ENCODE measurements at places on chromosomes 6 and 20.

GRCh38 chr20:52748285-52748932, 223.7 kb upstream of the TSHZ2 start:
- no peak for DNase-seq

DNA sequence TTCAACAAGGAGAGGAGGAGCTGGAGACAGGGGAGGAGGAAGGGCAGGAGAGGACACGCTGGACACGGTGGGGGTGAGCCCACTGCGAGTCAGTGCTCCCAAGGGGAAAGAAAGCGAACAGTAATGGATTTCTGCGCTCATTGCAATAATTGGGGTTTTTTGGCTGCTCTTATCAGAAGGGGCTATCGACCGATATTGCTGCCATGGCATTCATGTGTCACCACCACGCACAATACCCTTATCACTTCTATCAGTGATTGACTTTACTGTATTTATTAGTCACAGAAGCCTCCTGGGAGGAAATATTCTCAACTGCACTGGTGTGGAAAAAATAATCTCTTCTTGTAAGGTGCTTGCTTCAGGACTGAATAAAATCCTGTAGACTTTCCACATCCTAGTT, 55.8 kb downstream of the CEP43 start:
- DNase-seq, result no peak

- DNase-seq, result peak; percentile 87
These were observed 45.5 kb upstream of the RNF8 start for GRCh38 chr6:37308069-37308815.

GRCh38 chr6:43368259-43369160, 937 bp downstream of the ZNF318 start:
- no peak for DNase-seq

DNA sequence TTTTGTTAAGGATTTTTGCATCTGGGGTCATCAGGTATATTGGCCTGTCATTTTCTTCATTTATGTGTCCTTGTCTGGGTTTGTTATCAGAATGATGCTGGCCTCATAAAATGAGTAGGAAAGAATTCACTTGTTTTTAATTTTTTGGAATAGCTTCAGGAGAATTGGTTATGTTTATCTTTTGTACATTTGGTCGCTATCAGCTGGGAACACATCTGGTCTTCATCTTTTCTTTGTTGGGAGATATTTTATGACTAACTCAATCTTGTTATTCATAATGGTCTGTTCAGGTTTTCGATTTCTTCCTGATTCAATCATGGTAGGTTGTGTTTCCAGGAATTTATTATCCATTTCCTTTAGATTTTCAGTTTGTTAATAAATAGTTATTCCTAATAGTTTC, 207.5 kb upstream of the ASCC3 start:
- no peak for DNase-seq

Data from DMS153 (cell line).